ENCODE measurements at places on chromosomes 16 and 17. TPM values are rescaled to one million over a fixed set of nuclear protein-coding genes. Genes with fewer than 3 reads are reported as not detected.
A peak's percentile ranks its signal among the peaks of the same experiment; 100 is the strongest.

The IL32 gene
- total RNA-seq: 46.0 TPM

The MC1R gene
- total RNA-seq: 1.1 TPM

The ZFP1 gene
- 6.7 TPM for total RNA-seq

The STH gene
- not detected for total RNA-seq

The PYY gene
- total RNA-seq: not detected

The ARHGAP23 gene
- total RNA-seq: 70.3 TPM

The PKMYT1 gene
- total RNA-seq: 0.55 TPM

The HBA1 gene
- 48.9 TPM for total RNA-seq

- DNase-seq: no peak
Measured at GRCh38 chr17:68399638-68400403, 57.5 kb downstream of the WIPI1 start.

GRCh38 chr17:13931111-13931526, 138.2 kb upstream of the COX10 start:
- DNase-seq: no peak

DNA sequence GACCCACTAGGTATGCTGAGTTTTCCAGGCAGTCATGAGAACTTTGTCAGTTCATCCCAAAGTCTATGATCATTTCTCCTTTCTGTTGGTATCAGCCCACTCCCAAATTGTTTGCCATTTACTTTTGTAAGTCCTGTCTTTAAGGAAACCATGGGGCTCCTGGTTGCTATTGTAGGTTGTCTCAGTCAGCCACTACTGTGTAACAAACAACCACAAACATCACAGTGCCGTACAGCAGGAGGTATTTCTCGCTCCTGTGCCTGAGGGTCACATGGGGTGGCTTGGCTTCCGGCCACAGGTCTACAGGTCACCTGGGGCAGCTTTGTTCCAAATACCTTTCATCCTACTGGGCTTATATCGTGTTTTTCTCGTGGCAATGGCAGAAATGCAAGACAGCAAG, 71.6 kb downstream of the C17orf67 start:
- no peak for DNase-seq

- no peak for DNase-seq
Measured at GRCh38 chr17:76007850-76008165, 7.2 kb downstream of the CDK3 start.

GRCh38 chr17:614653-615546, 99.7 kb downstream of the VPS53 start:
- DNase-seq: no peak

DNA sequence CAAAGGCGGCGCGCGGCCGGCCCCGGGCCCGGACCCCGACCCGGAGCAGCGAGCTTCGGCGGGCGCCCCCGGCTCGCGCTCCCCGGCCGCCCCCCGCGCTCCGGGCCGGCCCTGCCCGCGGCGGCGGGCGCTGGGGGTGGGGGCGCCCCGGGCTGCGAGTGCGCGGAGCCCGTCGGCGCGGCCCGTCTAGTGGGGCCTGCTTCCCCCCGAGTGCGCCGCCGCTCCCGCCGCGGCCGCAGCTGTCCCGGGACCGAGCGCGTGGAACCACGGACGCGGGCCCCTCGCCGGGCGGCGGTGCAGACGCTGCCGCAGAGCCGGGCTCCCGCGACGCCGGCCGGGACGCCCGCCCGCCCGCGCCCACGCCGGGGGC, 308 bp downstream of the ADCY9 start:
- no peak for DNase-seq

DNA sequence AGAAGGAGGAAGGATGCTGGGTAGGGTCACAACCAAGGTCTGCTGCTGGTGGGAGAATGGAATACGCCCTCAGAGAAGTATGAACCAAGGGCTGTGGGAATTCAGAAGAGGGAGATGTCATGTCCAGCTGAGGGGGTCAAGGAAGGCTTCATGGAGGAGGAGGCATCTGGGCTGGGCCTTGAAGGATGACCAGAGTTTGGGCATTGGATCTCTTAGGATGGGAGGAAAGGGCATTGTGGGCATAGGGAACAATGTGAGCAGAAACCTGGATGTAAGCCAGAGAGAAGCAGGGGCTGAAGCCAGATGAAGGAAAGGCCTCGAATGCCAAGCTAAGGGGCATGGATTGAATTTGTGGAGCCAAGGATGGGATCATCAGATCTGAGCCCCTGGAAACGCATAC, 49.2 kb upstream of the MAP3K14 start:
- DNase-seq: no peak

DNA sequence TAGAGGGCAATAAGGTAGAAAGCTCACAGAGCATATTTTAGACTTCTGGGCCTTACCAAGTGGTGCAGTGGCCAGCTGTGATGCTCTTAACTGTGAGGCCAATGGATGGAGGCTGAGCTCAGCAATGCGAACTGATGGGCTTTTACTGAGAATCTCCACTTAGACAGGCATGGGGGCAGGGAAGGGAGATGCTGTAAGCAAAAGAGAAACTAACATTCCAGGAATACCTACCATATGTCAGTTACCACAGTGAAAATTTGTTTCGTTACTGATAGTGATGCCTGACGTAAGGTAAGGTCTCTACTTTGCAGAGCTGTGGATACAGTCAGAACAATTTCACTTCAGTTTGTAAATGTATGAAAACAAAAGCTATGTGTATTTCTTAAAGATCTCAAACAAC, 250.6 kb upstream of the ZFHX3 start:
- DNase-seq: no peak

DNA sequence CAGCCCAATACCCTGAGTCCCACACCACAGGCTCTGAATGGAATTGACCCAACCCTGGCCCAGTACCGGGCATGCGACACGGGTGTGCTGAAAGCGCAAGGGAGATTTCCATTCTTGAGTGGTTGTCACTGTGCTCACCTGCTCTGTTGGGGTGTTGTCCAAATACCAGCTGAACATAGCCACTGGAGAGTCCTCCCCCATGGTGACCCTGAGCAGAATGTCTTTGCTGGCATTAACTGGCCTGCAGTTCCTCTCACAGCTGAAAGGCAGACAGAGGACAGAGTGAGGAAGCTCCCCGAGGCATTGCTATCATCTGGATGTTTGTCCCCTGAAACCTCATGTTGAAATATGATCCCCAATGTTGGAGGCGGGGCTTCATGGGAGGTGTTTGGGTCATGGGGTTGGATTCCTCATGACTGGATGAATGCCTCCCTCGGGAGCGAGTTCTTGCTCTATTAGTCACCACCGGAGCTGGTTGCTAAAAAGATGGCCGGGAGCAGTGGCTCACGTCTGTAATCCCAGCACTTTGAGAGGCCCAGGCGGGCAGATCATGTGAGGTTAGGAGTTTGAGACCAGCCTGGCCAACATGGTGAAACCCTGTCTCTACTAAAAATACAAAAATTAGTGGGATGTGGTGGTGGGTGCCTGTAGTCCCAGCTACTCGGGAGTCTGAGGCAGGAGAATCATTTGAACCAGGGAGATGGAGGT, 57.3 kb upstream of the BCO1 start:
- peak; percentile 83 for DNase-seq

DNA sequence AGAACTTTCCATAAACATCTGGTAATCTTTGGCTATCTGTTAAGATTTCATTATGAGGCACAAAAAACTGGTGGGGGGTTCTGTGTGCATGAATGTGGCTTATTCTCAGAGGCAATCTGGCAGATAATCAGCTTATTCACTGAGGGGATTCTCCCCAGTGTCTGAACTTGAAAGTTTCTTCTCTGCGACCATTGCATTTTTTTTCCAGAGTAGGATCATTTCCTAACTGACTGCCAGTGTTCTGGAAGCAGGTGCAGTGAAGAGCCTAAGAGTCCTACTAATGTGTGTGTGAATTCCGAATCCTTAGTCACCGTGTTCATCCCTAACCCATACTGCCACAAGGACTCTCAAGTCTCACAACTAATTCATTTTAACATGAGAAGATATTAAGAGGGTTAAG, 64.9 kb upstream of the LRRC37A3 start:
- DNase-seq: no peak

DNA sequence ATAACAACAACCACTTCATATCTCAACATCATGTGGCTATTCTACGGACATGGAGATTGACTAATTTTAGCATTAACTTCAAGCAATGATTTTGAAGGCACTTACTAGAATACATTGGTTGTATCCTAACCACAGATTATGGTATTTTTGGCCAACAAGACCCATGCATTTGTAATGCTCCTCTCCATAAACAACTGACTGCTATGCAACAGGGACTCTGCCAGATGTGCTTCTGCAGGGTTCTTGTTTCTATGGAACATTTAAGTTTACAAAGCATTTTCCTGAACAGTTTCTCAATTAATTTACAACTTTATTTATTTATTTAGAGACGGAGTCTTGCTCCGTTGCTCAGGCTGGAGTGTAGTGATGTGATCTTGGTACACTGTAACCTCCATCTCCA, 178.0 kb downstream of the PARN start:
- no peak for DNase-seq

GRCh38 chr17:69878661-69879060, 196.4 kb upstream of the KCNJ16 start:
- no peak for DNase-seq

Measured in left ventricle myocardium superior (tissue), 1 donor.